Central memory CD8-positive, alpha-beta T cell (primary cell): ENCODE measurements at places on chromosomes 4 and X.

DNA sequence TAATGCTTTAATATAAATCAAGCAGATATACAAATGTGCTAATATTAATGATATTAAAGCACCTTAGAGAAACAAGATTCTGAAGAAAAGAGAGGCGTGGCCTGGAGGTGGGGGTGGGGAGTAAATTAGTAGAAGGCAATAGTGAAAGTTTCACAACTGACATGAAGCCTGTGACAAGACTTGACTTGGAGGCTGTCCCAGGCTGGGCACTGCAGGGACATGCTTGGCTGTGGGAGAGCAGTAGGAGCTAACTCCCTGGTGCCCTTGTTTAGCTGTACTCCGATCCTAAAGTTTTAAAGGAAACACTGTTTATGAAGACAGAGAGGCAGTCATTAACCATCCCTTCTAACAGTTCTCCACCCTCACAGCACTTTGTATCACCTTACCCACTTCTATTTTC is 239.0 kb upstream of the MAB21L2 start:
- H3K27ac ChIP-seq = no peak overlapping the region
- no peaks in the 10 kb centered on the region for H3K4me1 ChIP-seq
- H3K4me3 ChIP-seq = no peak overlapping the region
- peaks cover 6% of the 10 kb centered on the region for H3K36me3 ChIP-seq
- no peaks in the 10 kb centered on the region for H3K27me3 ChIP-seq

DNA sequence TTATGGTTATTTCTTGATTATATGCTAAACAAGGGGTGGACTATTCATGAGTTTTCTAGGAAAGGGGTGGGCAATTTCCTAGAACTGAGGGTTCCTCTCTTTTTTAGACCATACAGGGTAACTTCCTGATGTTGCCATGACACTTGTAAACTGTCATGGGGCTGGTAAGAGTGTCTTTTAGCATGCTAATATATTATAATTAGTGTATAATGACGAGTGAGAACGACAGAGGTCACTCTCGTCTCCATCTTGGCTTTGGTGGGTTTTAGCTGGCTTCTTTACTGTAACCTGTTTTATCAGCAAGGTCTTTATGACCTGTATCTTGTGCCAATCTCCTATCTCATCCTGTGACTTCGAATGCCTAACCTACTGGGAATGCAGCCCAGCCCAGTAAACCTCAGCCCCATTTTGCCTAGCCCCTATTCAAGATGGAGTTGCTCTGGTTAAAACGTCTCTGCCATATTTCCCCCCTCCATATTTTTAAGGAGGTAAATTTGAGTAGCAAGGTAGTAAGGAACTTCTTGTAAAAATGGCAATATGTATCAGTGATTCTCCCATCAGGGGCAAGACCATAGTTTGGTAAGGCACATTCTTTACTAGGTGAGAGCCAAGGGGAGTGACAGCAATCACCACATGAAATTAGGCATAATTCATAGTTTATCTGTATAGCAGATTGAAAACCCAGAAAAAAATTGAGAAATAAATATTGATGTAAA is 2.6 kb downstream of the CXCL2 start:
- peaks cover 63% of the 10 kb centered on the region for H3K27me3 ChIP-seq
- peaks cover 12% of the 10 kb centered on the region for H3K4me1 ChIP-seq
- DNase-seq = no peak

GRCh38 chrX:42684065-42684464 is 93.9 kb downstream of the PPP1R2C start:
- no peaks in the 10 kb centered on the region for H3K4me1 ChIP-seq
- H3K36me3 ChIP-seq = no peaks in the 10 kb centered on the region
- DNase-seq = no peak
- no peak overlapping the region for H3K27ac ChIP-seq
- H3K4me3 ChIP-seq = no peak overlapping the region

DNA sequence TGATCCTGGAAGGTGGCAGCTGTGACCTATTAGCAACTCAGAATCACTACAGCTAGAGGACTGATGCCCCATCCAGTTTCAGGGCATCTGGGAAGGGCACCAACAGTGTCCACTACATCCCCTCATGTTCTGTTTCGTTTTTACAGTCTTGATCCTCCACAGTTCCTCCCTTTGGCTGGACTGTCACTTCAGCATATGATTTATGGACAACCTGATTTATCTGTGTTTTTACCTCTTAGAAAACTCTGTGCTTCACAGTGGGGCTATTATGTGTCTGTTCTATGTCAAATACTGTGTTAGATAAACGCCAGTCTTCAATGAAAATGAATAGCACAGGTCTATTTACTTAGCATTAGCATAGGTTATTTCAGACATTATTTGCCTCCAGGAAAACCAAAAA is 63.1 kb upstream of the GRPR start:
- H3K36me3 ChIP-seq = no peaks in the 10 kb centered on the region
- H3K27me3 ChIP-seq = no peaks in the 10 kb centered on the region
- no peak overlapping the region for H3K27ac ChIP-seq
- no peaks in the 10 kb centered on the region for H3K4me1 ChIP-seq

- no peak for DNase-seq
- no peak overlapping the region for H3K4me3 ChIP-seq
- H3K4me1 ChIP-seq = no peaks in the 10 kb centered on the region
- no peak overlapping the region for H3K27ac ChIP-seq
- H3K36me3 ChIP-seq = no peaks in the 10 kb centered on the region
Observed at GRCh38 chr4:4609622-4610334, 67.9 kb upstream of the STX18 start.

DNA sequence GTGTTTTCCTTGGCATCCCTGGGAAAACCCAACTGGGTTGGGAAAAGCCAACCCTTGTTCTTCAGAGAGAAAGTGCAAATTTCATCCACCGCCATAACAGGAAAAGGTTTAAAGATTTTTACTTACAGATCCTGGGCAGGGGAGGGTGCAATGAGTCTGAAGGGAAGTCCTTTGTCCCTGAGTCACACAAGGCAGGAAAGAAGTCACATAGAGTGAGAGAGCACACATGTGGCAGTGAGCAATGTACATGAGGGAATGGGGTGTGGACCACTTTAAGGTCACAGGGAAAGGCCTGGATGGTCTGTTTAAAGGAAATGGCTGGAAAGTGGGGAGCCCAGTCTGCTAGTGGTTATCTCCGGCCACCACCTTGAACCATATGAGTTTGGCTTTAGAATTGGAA is 248.9 kb downstream of the HS3ST1 start:
- H3K27ac ChIP-seq = no peak overlapping the region
- no peak for DNase-seq
- H3K27me3 ChIP-seq = no peaks in the 10 kb centered on the region
- H3K36me3 ChIP-seq = no peaks in the 10 kb centered on the region
- H3K4me3 ChIP-seq = no peak overlapping the region

- no peaks in the 10 kb centered on the region for H3K36me3 ChIP-seq
- H3K27me3 ChIP-seq = no peaks in the 10 kb centered on the region
- no peak overlapping the region for H3K27ac ChIP-seq
Observed at GRCh38 chrX:105636667-105637066, 185.7 kb upstream of the NRK start.

- no peak within 1 kb of the TSS for H3K4me3 ChIP-seq
- H3K36me3 ChIP-seq = peaks cover 3% of the 10 kb centered on the region
- peaks cover 40% of the 10 kb centered on the region for H3K27me3 ChIP-seq
- no peaks in the 10 kb centered on the region for H3K4me1 ChIP-seq
Observed at GRCh38 chr4:183905081-183905592, at the start of gene STOX2. STOX2 (plus strand) TSS chr4:183905307; CDS start chr4:183906791, 1,484 bp downstream.

GRCh38 chrX:78321809-78322208 is 5.6 kb downstream of the CYSLTR1 start:
- H3K36me3 ChIP-seq = no peaks in the 10 kb centered on the region
- H3K4me1 ChIP-seq = peaks cover 26% of the 10 kb centered on the region

GRCh38 chr4:15436513-15436912 is 8.7 kb downstream of the C1QTNF7 start:
- DNase-seq = no peak
- H3K27me3 ChIP-seq = no peaks in the 10 kb centered on the region
- H3K36me3 ChIP-seq = no peaks in the 10 kb centered on the region
- H3K27ac ChIP-seq = no peak overlapping the region
- no peak overlapping the region for H3K4me3 ChIP-seq

DNA sequence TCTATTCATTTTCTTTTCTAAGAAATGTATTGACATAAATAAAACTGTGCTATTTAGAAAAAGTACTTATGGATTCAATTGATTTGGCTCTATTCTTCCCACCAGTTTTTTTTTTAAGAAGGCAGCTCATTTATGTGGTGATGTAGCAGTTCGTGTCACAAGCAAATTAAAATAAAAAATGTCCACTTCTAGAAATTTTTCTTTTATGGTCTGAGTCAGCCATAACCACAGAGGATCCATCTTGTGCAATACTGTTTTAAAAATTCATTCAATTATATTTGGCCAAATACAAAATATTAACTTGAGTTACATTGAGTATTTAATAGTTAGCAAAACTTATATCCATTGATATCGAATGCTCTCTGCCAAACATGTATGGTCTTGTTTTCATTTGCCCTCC is 207.9 kb upstream of the FAT1 start:
- H3K27ac ChIP-seq = no peak overlapping the region
- no peaks in the 10 kb centered on the region for H3K36me3 ChIP-seq
- no peaks in the 10 kb centered on the region for H3K27me3 ChIP-seq

DNA sequence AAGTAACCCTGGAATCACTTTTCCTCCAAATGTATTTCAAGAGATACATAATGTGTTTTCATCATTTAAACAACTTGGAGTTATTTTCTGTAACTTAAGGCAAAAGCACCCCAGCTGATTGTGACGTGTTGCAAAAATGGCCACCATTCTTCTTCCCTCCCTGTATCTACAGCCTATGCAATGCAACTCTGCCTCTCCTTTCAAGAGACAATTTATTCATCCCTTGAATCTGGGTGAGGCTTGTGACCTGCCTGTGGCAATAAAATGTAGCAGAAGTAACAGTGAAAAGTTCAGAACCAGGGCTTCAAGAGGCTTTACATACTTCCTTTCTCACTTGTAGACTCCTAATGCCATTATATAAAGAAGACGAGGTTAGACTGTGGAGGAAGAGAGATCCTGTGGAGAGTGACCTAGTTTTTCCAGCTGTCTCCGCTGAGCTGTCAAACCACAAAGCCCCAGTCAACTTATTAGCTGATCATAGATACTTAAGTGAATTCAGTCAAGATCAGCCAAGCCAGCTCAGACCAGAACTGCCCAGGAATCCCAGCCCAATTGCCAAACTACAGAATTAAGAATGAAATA is 81.0 kb upstream of the KLF3 start:
- H3K4me3 ChIP-seq = peak overlapping the region; percentile 5
- H3K27ac ChIP-seq = peak overlapping the region; percentile 2
- no peak for DNase-seq

DNA sequence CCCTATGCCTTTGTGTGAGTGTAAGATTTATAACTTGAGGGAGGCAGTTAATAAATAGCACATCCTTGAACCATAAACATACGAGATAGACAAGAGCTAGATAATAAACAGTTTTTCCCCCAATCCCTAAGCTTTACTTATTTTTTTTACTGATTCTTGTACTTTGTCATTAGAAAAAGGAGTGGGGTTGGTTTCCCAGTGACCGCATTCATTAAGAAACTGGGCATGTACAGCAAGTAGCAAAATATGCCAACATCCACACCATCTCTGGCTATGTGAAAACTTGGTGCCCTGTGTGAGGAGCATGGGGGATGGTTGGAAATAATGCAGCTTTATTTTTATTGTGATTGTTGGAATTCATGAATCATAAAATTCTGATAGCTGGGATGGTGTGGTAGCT is 176.2 kb downstream of the CBR4 start:
- H3K27ac ChIP-seq = no peak overlapping the region
- peaks cover 13% of the 10 kb centered on the region for H3K4me1 ChIP-seq
- no peaks in the 10 kb centered on the region for H3K36me3 ChIP-seq
- peaks cover 96% of the 10 kb centered on the region for H3K27me3 ChIP-seq
- DNase-seq = no peak

DNA sequence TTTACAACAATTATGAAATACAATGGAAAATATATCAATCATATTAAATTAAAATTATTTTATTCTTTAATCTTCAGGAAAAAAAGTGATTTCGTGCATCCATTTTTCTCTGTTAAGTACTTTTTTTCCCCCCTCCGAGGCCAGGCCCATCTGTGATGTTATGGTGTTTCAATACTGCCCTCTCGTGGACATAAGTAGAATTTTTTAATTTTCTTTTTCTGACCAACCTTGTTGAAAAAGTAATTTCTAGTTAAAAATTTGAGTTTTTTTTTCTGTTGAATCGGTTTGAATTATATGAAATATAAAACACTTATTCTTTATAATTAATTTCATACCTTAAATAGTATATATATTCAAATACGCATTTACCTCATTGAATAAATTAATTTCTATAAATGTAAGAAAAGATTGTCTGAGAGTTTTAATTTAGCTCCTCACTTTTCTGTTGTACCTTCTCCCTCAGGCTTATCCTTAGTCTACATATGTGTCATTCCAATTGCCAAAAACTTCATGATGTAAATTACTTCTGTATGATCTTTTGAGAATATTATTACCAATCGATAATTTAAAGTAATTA is 175.8 kb upstream of the TECRL start:
- no peaks in the 10 kb centered on the region for H3K4me1 ChIP-seq
- no peak for DNase-seq
- H3K36me3 ChIP-seq = no peaks in the 10 kb centered on the region
- H3K4me3 ChIP-seq = no peak overlapping the region
- no peak overlapping the region for H3K27ac ChIP-seq
- H3K27me3 ChIP-seq = no peaks in the 10 kb centered on the region

GRCh38 chr4:36304138-36304681 is 22.8 kb downstream of the DTHD1 start:
- H3K4me3 ChIP-seq = no peak overlapping the region
- H3K27me3 ChIP-seq = no peaks in the 10 kb centered on the region
- H3K4me1 ChIP-seq = peaks cover 22% of the 10 kb centered on the region
- no peak for DNase-seq
- no peak overlapping the region for H3K27ac ChIP-seq
- H3K36me3 ChIP-seq = peaks cover 6% of the 10 kb centered on the region

DNA sequence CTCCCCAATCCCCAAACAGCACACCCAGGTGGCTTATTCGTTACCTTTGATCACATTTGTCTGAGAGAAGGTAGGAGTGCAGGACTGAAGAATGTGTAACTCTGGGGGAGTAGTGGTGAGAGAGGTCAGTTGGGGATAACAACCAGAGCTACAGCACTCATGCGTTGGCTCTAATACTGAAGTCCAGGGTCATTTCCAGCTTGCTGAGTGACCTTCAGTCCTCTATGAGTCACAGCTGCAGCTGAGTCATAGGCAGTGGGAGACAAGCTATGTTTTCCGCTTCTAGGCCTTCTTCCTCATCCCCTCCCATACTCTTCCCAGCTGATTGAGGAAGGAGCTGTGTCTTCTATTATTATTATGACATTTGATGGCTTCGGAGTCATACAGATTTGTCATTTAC is 31.6 kb upstream of the CT47C1 start:
- H3K36me3 ChIP-seq = no peaks in the 10 kb centered on the region
- H3K27me3 ChIP-seq = no peaks in the 10 kb centered on the region
- no peak for DNase-seq
- H3K27ac ChIP-seq = no peak overlapping the region

DNA sequence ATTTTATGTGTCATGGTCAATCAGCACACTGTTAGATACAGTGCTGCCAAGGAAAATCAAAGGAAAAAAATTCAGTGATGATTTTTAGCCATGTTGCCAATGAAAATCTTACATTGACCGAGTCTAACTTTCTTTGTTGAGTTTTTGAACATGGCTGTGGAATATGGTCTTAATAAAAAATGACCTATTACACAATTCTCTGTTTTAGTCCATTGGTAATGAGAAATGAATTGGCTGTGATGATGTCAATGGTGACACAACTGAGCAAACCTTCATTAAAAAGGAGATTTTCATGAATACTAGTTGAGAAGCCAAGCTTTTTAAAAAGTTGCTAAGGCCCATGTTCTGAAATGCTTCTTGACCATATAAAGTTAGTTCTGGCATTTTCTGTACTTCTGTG is 225.9 kb upstream of the GYPA start:
- no peaks in the 10 kb centered on the region for H3K36me3 ChIP-seq
- no peak overlapping the region for H3K27ac ChIP-seq
- DNase-seq = no peak
